Stimulated activated CD8-positive, alpha-beta memory T cell treated with anti-CD3 and anti-CD28 coated beads, Interleukin-4, amount 100 ng/mL, for 1 hour (primary cell): ENCODE measurements at places on chromosomes 16 and 17.

GRCh38 chr17:3768341-3768740 is 32.6 kb downstream of the ITGAE start:
- no peak for DNase-seq

GRCh38 chr17:40479754-40480480 is 21.5 kb downstream of the TNS4 start:
- no peak for DNase-seq

DNA sequence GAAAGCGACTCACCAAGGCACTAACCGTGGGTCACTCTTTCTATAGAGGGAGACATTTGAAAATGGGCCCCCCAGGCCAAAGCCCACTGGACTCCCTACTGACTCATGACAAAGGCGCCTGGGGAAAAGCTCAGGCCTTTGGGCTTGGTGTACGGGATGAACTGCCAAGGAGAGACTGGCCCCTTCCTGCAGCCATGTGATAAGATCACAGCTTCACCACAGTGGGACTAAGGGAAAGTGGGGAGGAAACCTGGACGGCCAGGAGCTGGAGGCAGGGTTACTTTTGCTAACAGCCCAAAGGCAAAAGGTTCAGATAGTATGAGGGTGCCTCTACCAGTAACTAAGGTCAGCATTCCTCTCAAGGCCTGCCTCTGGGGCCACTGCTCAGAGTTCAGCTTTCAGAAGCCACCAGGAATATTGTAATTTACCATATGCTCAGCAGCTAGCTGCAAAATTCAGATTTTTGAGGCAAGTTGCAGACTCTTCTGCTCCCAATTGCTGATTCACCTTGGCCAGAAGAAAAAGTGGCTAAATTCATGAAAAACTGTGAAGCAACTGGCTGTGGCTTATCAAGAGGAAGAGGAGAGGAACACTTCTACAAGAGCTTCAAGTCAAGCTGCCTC is 37.1 kb upstream of the SLC25A19 start:
- no peak for DNase-seq

GRCh38 chr17:78144147-78144719 is 2.0 kb upstream of the C17orf99 start:
- no peak for DNase-seq

DNA sequence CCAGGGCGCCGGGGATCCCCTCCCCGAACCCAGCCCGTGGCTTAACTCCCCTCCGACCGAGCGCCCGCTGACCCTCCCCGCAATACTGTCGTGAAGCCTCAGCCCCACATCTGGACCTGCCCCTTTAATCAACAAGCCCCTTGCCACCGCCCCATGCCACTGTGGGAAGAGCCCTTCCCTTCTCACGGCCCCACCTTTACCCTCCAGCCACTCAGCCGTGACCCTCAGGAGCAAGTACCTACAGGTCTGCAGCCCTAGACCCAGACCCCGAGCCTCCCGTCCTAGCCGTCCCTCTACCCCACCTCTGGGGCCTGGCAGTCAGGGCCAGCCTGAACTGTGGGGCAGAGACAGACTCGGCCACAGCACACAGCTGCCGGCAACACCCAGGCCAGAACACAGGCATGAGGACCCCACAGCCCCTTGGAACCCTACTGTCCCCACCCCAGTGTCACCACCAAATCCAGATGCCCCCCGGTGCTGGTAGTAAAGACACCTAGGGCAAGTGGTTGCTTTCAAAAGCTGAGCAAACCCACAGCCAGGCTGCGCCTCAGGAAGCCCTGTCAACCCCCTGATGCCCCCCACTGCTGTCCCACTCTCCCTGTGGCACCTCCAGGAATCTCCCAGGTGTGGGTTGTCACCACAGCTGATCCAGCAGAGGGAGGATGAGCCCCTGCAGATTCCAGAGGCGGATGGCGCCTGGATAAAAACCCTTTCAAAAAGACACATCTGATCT is 1.4 kb downstream of the NXPH3 start:
- DNase-seq = no peak

DNA sequence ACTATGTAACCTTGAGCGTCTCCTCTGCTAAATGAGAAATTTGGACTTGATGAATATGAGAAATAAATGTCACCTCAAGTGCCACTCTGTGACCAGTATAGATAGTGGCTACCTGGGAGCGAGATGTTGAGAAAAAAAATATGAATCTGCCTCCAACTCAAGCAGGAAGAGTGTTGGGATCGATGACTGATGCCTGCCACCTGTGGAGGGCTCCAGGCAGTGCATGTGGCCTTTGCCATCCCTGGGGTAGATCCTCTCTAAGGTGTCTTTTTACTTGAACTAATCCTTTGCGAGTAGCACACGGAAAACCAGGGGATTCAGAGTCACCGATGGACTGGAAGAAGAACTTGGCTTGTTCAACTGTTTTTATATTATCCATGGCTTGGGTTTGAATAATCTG is 9.4 kb downstream of the CCDC182 start:
- DNase-seq = no peak

GRCh38 chr16:83602761-83603722 is 204.7 kb upstream of the HSBP1 start:
- no peak for DNase-seq

- DNase-seq = no peak
These were observed 432.5 kb downstream of the RBFOX1 start for GRCh38 chr16:7765079-7765550.
